Anterior cingulate cortex (tissue), 58 donors: ENCODE measurements at places on chromosomes 6 and 20.

GRCh38 chr20:49768204-49769047 is 44.2 kb upstream of the SLC9A8 start:
- no peak for DNase-seq

- no peak for DNase-seq
Measured at GRCh38 chr20:301886-302848, 4.8 kb downstream of the ZCCHC3 start.

DNA sequence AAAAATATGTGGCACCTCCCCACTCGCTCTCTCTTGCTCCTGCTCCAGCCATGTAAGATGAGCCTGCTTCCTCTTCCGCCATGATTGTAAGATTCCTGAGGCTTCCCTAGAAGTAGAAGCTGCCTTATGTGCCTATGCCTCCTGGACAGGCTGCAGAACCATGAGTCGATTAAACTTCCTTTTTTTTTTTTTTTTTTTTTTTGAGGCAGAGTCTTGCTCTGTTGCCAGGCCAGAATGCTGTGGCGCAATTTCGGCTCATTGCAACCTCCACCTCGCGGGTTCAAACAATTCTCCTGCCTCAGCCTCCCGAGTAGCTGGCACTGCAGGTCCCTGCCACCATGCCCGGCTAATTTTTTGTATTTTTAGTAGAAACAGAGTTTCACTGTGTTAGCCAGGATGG is 112.5 kb downstream of the FAM217A start:
- DNase-seq = no peak

- no peak for DNase-seq
Measured at GRCh38 chr6:116206231-116206903, 47.5 kb downstream of the TSPYL4 start.

- DNase-seq = no peak
Measured at GRCh38 chr20:23027721-23028120, 7.4 kb upstream of the SSTR4 start.

DNA sequence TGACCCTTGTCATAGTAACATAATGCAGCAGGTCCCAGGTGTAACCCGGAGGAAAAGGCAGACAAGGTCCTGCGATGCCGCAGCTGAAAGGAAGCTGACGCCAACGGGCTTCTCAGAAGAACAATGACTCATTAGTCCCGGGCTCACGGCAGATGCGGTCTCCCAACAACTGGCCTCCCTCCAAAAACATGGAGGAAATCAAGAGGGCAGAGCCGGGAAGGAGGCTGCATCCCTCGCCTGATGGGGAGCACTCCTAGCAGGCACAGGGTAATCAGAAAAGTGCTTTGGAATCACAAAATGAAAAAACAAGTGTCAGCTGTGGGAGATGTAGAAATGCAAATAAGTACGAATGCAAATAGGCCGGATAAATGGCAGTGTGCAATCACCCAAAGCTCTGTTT is 165.2 kb upstream of the AGPAT4 start:
- peak; percentile 57 for DNase-seq

GRCh38 chr6:43052842-43053544 is 658 bp downstream of the CUL7 start:
- DNase-seq = no peak

DNA sequence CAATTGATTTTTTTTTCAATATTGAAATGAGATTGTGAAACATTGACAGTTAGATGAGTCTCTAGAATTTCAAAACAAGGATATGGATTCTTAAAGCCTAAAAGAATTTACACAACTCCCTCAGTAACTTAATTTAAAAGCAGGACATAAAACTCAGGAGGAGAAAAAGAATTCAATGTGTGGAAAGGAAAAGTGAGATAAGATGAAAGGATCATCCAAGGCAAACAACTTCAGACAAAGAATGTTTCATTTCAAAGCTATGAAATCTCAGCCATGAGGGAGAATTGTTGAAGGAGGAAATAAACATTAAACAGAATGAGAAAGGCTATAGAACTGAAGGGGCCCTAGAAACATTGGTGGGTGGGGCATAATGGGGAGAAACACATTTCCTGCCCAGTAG is 191.7 kb upstream of the NOX3 start:
- DNase-seq = no peak

GRCh38 chr20:1338801-1339200 is 9.9 kb upstream of the SDCBP2 start:
- DNase-seq = no peak

GRCh38 chr20:61806314-61806713 is 259.4 kb downstream of the TAF4 start:
- no peak for DNase-seq

DNA sequence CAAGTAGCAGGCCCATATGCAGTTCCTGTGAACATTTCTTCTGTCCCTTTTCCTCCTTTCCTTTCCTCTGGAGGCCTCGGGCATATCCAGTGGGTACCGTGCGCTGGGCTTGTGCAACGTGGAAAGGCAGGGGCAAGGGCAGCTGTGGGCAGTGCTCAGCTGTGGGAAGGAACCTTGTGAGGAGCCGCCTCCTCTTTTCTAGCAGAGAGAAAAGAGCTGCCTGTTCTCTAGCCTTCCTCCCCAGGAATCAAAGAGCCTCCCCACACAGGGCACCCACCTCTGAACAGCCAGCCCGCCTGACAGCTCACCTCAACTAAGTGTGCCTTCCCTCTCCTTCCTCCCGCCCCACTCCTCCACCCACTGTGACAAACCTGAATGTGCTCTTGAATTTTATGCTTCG is 143.3 kb upstream of the HDDC2 start:
- DNase-seq = no peak

DNA sequence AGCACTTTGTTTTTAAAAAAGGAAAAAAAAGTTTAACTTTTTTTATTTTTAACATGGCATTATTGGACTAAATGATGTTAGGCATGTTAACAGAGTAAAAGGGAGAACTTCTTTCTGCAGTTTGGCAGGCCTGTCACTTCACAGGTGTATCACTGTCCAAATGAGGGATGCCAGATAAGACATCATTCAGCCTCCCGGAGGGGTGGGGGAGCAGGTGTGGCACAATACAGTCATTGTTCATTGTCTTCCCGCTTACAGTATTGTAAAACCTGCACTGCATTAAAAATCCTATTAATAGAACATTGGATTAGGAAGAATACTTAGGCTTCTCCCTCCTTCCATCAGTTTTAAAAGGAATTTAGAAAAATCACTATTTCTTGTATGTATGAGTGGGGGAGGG is 80.7 kb downstream of the CARMIL1 start:
- no peak for DNase-seq

DNA sequence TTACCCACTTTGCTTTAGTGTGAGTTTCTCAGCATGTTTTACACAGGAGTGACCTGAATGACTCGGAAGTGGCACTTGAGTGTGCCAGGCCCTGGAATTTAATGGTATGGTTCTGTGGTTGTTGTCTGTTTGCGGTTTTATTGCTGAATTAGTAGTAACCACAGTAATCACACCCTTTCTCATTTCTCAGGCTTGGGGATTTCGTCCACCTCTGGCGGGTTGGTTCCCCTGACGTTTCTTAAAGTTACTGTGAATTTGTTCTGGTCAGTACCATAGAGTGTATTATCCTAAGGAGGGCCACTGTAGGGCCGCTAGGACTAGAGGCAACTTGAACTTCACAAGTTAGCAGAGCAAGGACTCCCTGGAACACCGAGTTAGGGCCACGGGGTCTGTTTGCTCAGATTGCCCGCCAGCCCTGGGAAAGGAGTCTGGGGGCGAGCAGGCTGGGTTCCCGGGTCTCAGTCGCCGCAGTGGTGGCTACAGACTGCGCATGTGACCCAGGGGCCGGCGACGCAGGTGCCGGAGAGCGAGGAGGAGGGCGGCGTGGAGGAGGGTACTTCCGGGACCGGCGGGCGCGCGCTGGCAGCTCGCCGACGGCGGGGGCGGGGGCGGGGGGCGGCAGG is 546 bp upstream of the KLHL32 start:
- peak; percentile 72 for DNase-seq

- no peak for DNase-seq
Measured at GRCh38 chr6:78693835-78694234, 173.5 kb upstream of the IRAK1BP1 start.

DNA sequence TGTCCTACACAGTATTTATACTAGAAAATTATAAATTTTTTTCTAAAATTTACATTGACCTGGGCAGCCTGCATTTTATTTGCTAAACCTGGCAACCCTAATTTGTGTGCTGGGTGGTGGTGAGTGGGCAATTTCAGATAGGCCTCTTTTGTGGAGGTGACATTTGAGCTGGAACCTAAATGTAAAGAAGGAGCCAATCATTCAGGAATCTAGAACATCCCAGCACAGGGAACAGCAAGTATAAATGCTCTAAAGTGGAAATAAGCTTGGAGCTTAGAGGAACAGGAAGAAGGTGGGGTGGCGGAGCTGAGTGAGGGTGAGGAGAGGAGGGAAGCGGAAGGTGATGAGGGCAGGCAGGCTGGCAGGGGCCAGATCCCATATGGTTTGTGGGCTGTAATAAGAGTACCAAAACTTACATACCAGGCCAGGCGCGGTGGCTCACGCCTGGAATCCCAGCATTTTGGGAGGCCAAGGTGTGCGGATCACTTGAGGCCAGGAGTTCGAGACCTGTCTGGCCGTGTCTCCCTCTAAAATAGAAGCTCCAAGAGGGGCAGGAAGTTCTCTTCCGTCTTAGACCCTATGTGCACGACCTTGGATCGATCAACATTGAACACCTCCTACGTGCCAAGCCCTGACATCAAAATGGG is 549 bp upstream of the CSE1L start:
- DNase-seq = no peak

GRCh38 chr6:126625019-126625418 is 285.1 kb downstream of the CENPW start:
- no peak for DNase-seq

DNA sequence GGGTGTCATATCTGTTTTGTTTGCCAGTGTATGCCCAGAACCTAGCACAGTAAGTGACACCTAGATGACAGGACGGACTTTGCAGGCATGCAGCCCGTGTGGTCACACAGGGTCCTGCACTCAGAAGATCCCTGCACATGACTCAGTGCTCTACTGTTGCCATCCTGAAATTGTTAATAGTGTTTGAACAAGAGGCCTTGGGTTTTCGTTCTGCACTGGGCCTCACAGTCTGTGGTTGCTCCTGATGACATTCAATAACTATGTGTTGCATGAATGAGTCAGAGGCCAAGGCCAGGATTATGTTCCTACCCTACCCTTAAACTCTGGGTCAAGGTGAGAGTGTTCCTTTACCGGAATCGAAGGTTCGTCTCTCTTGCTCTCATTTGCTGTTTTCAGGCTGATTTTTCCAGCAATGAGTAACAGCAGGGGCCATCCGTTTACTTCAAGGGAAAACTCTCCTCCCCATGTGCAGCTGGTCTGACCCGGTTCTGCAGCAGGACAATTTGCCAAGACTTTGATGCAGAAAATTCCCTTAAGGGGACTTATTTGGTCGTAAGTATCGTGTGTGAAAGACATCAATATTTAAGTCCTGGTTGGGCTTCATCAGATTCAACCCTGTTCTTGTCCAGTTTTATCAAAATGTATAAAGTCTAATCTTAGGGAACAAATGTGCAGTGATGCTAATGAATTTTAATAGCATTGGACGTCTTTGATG is 13.0 kb upstream of the PFDN4 start:
- DNase-seq = no peak

- DNase-seq = no peak
Measured at GRCh38 chr6:123393331-123393730, 243.4 kb downstream of the TRDN start.

DNA sequence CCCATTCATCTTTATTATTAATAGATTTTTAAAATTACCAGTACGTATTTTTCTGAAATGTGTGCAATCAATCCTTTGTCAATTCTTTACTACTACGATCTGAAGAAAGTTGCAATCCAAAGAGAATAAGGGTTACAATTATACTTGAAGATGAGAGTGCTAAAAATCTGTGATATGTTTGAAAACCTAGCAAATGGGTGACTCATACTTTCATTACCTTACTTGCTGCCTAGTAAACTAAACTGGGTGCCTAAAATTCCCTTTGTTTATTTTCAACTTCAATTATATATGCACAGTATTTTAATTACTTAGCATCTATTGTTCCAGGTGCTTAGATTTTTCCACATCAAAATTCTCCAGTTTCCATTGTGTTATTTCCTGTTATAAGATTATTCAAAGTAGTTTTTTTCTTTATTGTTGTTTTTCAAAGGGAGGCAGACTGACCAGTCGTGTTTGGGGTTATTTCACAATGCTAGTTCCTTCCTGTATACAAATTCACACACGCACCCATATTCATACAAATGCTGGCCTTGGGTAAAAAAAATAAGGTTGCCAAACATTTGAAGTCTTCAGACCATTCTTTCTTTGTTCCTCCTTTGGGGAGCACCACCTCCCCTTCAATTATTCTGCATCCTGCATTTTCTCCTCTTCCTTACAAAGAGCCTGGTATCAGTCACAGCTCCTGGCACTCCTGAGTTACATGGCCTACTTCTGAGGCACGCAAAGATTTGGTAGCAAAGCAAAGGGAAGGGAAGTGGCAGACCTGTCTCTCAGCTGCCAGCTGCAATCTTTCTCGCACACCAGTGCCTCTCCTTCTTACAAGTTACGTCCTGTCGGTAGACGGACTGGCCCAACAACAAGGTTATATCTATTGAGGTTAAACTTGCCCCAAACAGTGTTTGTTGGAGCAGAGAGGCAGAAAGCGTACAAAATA is 16.2 kb upstream of the FAM135A start:
- no peak for DNase-seq

GRCh38 chr6:16694781-16695578 is 66.3 kb downstream of the ATXN1 start:
- DNase-seq = no peak

DNA sequence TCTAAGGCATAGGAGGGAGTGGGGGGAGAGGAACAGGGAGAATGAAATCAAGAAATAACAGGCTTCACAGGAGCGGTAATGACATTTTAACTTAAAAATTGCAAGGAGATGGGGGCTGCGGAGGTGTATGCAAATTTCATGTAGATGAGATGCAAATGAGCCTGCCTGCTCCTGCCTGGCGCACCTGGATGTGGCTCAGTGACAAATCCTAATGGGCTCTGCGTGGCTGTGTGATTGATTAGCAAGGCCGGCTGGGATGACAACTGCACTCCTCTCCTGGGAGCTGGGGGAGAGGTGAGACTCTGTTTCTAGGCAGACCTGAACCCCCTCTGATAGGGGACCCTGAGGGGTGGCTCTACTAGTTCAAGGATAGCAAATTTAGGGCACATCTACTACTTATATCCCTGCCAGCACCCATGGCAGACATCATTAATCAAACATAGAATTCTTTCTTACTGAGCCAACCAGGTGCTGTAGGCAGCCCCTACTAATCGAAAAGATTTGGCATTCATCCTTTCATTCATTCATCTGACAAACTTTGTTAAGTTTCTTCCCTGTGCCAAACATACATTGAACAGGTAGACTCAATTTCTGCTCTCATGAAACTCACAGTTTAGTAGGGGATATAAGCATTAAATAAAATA is 38.4 kb upstream of the TGM2 start:
- DNase-seq = no peak

DNA sequence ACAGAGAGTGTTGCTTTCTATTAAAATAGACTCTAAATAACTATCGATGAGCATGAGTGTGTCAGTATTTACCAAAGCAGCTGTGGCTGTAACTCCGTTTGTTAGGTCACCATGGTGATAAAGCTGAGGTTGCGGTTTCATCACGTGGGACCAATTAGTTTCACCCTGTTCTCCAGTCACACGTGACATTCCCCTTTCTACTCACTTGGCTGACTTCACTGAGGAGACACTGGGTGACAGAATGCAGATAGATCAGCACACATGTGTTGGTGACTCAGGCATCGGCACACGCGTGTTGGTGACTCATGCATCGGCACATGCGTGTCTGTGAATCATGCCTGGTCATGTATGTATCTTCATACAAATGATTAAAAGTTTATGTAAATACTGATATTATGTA is 285.4 kb downstream of the THBS2 start:
- DNase-seq = no peak

GRCh38 chr20:33081411-33082154 is 2.1 kb downstream of the BPIFB4 start:
- no peak for DNase-seq
